IgD-negative memory B cell (primary cell): ENCODE measurements at places on chromosomes 11 and 22. TPM values are rescaled to one million over a fixed set of nuclear protein-coding genes. Genes with fewer than 3 reads are reported as not detected.

Gene VPREB3
- polyA plus RNA-seq, result 1,081 TPM

Gene SERPINH1
- polyA plus RNA-seq, result 1.8 TPM

Gene INS
- not detected for polyA plus RNA-seq

Gene MRGPRX4
- polyA plus RNA-seq, result not detected
